ENCODE measurements at places on chromosomes 1 and 21.

DNA sequence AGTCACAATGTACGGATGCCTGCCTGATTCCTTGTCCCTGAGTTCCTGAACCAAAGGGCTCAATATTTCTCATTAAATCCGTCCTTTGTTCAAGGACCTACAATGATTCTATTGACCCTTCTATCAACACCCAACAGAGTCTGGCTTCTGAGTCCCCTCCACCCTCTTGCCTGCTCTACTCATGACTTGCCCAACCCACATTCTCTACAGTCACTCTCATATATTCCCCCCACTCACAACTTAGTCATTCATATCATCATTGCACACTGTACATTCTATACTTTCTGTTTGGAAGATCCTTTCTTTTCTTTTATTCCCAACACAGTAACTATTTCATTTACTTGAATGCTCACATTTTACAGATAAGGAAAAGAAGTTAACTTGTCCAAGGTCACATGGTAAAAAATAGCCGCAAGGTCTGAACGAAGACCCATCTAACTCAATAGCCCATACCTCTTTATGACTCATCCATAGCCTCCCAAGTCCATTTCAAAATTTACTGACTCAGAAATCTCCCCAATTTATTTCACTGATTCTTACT lies 3.6 kb downstream of the OTUD7B start:
- DNase-seq, result no peak

DNA sequence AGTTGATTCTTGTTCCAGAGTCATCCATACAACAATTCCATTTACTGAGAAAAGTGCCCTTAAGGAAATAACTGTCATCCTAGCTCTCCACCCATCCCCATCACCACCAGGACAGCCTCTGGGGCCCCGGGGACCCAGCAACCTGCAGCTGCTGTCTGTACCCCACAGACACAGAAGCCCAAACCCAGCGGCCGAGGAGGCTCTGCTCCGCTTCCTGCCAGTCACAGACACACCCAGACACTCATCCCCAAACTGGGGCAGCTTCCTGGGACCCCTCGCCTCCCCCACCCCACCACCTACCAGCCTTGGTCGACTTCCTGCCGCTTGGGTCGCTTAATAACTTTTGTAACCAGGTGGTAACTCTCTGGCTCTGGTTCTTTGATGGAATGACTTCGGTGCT lies 121.6 kb upstream of the SLC25A33 start:
- DNase-seq, result no peak

- DNase-seq, result peak; percentile 82
Measured at GRCh38 chr1:206080026-206080820, 27.2 kb downstream of the RHEX start.

- DNase-seq, result no peak
Measured at GRCh38 chr21:41406340-41406739, 19.7 kb upstream of the MX1 start.

DNA sequence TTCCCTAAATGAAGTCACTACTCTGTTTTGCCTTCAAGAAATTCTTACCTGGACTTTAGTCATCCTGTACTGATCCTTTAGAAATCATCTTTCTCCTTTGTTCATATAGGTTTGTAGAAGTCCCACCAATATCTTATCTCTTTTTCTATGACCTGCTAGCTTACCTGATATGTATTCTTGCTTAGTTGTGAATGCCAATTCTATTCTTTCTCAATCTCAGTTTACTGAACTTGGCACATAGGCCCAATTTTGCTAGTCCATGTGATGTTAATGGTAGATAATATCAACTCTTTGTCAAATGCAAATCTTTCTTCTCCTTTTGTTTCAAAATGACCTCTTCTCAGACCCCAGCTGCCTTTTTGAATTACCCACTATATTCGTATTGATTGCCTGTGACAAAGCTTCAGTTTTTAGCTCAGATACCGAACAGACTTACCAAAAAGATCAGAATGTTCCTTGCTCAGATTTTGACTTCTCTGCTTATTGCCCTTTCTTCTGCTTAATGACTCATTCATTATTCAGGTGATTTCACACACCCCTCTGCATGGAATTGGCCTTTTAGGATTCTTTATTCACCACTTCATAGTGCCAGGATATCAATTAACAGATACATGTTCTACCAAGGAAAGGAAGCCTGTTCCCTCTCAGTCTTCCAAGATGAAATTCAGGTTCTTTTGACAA lies 20.6 kb downstream of the IPO9 start:
- DNase-seq, result no peak

GRCh38 chr1:17375651-17376050 lies 3.7 kb downstream of the PADI6 start:
- no peak for DNase-seq

- DNase-seq, result no peak
Measured at GRCh38 chr1:33762962-33763361, 100.9 kb upstream of the HMGB4 start.

- no peak for DNase-seq
Measured at GRCh38 chr1:9985001-9985400, 12.0 kb upstream of the RBP7 start.

DNA sequence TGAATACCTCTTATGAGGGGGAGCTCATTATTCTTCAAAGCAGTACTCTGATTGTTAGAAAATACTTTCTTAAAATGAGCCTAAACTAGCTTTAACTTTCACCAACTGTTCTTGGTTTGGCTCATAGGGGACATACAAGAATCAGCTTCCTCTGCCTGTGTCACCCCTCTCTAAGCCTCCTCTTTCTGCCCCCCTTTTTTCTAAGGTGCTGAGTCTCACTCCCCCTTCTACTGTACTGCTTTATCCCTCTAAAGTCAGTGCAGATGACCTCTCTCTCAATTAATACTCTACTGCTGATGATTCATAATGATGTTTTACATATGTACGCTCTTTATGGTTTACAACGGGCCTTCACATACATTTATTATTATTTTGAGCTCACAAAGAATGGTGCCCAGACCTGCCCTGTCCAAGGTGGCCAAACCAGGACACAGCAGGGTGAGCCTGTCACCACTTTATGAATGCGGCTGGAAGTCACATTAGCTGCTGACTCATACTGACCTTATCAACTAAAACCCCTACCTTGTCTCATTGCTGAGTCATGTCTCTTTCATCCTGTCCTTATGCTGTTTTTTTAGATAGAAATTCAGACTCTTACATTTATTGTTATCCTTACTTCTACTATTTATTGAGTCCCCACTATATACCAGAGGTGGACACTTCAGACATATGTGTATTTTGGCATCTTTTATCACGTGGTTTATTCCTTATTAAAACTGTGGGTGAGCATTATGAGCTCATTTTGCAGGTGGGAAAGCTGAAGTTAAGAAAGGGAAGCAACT lies 126.9 kb downstream of the RNF220 start:
- DNase-seq, result peak; percentile 89

DNA sequence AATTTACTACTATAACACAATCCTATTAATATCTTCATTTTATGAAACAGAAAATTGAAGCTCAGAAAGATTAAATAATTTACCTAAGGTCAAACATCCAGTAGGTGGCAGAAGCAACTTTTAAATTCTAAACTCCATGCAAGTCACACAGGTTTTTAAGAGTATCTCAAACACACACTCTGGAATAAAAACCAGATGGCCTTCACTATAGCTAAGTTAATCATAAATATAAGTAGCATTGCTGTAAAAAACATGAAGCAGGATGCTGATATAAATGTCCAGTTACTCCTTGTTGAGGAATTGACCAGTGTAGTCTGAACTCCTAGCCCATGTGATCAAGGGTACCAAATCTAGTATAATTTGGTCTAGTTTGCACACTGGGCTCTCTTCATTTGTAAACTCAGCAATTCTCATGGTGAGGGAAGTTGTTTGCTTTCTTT lies 9.4 kb upstream of the FMO3 start:
- DNase-seq, result peak; percentile 38

DNA sequence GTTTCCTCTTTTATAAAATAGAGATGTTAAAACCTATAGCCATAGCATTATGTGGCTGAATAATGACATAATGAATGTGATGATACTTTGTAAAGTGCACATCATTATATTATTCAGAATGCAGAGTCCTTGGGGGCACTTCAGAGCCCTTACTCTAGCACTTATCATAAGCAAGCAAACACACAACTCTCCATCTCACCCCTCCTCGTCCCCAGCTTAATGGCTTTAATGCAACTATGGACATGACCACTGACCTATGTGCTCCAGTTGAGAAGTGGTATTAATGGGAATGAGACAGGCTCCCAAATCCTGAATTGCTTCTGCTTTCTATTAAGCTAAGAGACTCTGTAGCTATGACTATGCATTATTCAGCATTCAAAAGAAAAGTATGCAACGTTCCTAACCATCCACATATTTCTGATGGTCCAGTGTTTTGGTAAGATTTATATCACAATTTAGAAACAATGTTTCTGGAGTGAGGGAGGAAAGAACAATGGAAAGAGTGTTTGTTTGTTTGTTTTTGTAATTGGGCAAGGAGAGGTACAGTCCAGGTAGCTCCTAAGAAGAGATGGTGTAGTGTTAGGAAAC lies 194.0 kb upstream of the PLXNA2 start:
- no peak for DNase-seq

Data from hematopoietic multipotent progenitor cell treated with erythropoietin and hydrocortisone succinate and interleukin-3 and kit ligand, for 4 days (in vitro differentiated cells).